ENCODE measurements at places on chromosomes 2 and 18. TPM values are rescaled to one million over a fixed set of nuclear protein-coding genes. Genes with fewer than 3 reads are reported as not detected.

DNA sequence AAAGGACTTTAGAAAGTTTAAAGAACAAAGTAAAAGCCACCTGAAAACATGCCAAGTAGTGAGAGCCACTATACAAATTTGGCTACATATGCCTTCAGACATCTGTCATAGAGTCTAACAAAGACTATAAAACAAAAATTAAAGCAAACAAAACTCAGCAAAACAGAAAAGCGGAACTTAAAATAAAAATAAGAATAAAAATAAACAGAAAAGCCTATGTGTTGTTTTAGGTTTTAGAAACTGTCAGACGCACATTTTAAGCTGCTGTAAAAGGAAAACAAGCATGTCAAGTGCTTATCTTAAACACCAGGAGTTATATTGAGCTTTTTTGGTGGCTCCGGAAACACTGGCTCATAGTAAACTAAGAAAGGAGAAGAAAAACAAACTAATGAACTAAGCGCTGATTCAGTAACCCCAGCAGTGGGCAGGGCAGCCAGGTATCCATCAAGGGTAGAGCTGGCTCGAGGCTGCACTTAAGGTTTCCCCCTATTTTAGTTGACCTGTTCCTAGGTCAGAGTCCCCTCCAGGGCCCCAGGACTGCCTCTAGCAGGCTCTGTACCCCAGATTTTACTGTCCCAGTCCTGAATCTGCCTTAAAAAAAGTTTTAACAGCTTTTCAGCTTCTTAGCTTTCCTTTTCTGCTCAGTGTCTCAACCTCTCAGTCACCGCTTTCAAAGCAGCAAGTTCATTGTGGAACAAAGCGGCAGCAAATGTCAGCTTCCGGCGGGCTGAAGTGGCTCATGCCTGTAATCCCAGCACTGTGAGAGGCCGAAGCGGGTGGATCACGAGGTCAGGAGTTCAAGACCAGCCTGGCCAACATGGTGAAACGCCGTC, 15.4 kb upstream of the RMC1 start:
- DNase-seq: no peak

- DNase-seq: no peak
These were observed 351.0 kb downstream of the PIK3C3 start for GRCh38 chr18:42305869-42306593.

Gene C1QL2
- polyA plus RNA-seq: not detected

Gene KCNK3
- polyA plus RNA-seq: 0.13 TPM

Gene NETO1
- 2.7 TPM for polyA plus RNA-seq

GRCh38 chr2:51920509-51920908, 888.6 kb upstream of the NRXN1 start:
- DNase-seq: no peak

DNA sequence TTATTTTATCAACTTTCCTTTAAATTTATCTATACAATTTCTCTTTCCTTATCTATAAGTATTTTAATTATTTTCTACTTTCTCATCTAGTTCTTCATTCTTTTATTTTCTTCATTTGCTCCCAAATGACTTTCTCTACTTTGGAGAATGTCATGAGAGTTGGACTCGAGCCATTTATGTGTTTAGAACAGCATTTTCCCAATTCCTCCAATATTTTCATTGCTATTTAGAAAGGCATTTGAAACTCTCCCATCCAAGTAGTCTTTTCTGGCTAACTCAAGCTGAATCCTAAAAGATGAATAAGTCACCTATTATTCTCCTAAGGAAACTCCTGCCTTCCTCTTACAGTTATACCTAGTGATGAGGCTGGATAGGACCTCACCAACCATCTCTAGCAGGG, 15.8 kb upstream of the FEZ2 start:
- DNase-seq: no peak

Gene FNDC4
- 6.9 TPM for polyA plus RNA-seq

- no peak for DNase-seq
These were observed 439.1 kb upstream of the ID2 start for GRCh38 chr2:8242739-8243138.

Gene AGAP1
- polyA plus RNA-seq: 14.9 TPM

- DNase-seq: no peak
These were observed 228.1 kb upstream of the RAB6C start for GRCh38 chr2:129751409-129751808.

Measured in BJ (cell line).